Activated gamma-delta T cell treated with anti-CD3 and anti-CD28 coated beads, Interleukin-2, amount 50 U/mL, for 16 hours (primary cell): ENCODE measurements at places on chromosomes 1 and 21.

GRCh38 chr1:10698726-10699469, 97.5 kb downstream of the CASZ1 start:
- DNase-seq = no peak

DNA sequence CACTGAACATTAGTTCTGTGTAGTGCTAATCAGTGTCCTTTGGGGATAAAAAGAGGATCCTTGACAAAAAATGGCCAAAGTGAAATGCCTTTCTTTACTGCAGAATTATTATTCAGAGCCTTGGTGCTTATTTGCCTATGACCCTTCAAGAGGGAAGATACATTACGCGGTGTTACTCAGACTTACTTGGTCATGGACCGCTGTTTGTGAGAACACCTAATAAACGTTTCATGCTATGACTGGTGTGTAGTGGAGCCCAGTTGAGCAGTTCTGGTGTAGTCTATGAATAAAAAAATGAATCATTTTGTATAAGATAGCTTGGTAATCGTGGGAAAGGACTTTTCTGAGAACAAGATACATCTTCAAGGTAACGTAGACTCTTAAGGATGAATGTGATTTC, 8.3 kb downstream of the NFYC start:
- DNase-seq = no peak

DNA sequence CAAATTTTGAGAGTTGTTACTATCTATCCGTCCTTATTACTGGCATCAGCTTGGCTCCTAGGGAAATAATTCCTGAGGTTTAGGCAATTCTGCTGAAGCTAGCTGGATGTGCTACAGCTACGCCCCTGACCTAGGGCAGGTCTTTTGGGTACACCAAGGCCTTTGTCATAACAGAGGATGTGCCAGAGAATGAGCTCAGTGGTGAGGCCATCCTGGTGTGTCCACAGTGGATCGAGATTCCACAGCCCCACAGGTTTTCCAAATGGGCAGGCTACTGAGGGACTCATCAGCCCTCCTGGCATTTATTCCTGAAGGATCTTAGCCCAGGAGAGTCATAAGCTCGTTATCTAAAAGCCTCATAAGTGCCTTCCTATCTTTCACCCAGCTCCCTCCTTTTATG, 475.2 kb upstream of the USP24 start:
- DNase-seq = no peak

GRCh38 chr1:91804546-91805023, 81.4 kb downstream of the TGFBR3 start:
- peak; percentile 67 for DNase-seq

DNA sequence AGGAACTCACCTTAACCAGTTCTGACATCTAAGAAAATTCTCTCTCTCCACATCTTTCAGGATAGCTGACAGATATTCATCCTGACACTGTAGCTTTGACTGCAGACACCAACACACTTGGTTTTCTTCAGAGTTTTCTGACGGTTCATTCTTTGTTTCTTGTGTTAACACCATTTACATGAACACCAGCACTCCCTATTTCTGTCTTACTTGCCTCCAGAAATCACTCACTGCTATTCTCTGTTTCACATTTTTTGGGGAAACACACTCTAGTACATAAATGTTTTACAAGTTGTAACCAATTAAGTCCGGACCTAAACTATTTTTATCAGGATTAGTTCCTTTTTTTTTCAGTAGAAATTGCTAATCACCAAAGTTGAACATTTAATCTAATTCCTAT, 15.4 kb downstream of the FLVCR1 start:
- DNase-seq = no peak

DNA sequence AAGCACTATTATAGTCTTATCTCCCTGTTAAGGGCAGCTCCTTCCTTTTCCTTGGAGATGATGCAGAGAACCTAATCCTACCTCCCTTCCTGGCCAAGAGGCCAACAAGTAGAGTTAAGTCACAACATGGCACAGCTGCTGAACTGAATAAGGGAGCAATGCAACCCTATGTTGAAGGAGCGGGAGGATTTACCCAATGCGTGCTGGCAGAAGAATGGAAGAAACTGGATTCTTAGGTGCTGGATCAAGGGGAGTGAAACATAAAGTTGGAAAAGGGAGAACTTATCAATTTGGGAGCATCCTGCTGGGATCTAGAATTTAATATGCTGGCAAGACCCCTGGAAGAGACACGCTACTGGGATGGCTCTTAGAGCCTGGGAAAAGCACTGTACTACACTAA, 12.0 kb upstream of the HUNK start:
- DNase-seq = no peak

- no peak for DNase-seq
These were observed 74.3 kb upstream of the SIPA1L2 start for GRCh38 chr1:232704256-232704655.

GRCh38 chr1:41870076-41870562, 48.6 kb downstream of the HIVEP3 start:
- no peak for DNase-seq

GRCh38 chr1:176617881-176618280, 154.9 kb downstream of the PAPPA2 start:
- DNase-seq = no peak

DNA sequence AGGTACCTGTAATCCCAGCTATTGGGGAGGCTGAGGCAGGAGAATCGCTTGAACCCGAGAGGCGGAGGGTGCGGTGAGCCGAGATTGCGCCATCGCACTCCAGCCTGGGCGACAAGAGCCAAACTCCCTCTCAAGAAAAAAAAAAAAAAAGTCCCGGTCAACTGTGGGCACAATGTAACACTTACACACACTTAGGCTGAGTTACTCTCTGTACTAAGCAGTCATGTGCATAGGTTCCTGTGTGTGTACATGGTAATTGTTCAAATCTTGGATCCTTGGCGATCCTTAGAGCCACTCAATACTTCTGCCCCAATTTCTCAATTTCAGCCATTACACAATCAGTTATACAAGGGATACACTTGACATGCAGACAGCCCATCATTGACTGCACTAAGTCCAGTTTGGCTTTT, 11.6 kb downstream of the SDCCAG8 start:
- no peak for DNase-seq

DNA sequence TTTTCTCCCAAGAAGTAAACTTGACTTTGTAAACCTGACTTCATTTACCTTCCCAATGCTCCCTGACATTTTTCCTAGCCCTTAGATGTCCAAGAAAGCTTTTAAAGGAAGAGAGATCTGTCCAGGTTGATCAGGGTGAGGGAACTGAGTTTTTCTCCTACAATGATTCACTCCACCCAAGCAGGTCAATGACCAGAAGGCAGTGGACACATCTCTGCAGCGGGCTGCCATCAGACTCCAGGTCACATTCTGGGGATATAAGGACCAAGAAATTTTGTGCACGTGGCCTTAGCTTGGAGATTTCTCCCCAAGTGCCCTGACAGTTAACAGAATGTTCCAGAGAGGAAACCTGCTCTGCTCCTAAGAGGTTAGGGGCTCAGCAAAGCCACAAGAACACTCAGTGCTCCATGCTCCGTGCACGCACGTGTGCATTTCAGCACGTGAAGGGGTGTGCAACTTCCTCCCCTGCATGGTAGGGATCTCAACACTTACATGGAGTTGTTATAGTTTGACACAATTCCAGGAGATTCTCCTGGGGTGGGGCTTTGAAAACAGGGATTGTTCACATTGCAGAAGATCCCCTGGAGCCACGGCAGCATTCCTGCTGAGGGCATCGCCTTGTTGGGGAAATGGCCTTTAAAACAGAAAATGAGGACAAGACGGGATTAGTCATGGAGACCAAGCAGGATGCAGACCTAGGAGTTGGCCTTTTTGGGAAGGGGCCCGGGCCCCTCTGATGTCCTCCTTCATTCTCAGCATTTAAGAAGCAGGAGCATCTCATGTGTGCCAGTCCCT, 9.8 kb downstream of the ABCA4 start:
- DNase-seq = no peak

- DNase-seq = no peak
These were observed 71.3 kb upstream of the KIAA1614 start for GRCh38 chr1:180841415-180841814.

GRCh38 chr1:30930631-30931173, 22.1 kb upstream of the SDC3 start:
- no peak for DNase-seq

DNA sequence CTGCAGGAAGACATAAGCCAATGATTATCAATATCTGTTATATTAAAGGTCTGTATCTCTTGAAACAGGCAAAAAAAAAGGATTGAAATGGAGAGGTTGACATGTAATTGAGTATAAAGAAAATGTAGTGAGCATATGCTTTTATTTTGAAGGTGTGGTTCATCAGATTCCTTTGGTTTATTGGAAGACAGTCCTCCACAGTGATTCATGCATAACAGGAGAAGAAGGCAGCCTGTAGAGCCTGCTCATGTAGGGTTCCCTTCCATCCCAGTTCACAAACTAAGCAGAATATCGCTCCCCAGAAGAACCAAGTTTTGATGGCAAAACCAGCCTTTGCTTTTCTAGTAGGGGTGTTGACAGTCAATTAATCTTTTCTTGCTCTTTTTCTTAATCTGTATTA, 1016.8 kb upstream of the ADGRL4 start:
- no peak for DNase-seq

GRCh38 chr1:11981378-11982009, 1.2 kb downstream of the MFN2 start:
- no peak for DNase-seq

- no peak for DNase-seq
These were observed 164.5 kb upstream of the UBE2U start for GRCh38 chr1:64038965-64039364.
